ENCODE measurements at places on chromosomes 6 and 20. TPM values are rescaled to one million over a fixed set of nuclear protein-coding genes. Genes with fewer than 3 reads are reported as not detected.

The UBD gene
- not detected for total RNA-seq

The RPRD1B gene
- 13.8 TPM for total RNA-seq

The PGC gene
- not detected for total RNA-seq

The KCNK17 gene
- not detected for total RNA-seq

The CCN5 gene
- total RNA-seq = 0.25 TPM

The MLN gene
- not detected for total RNA-seq

The ATP9A gene
- total RNA-seq = 47.7 TPM

The TNF gene
- 5.7 TPM for total RNA-seq

The ENPP5 gene
- 3.8 TPM for total RNA-seq

The ROS1 gene
- 1.1 TPM for total RNA-seq

The TSHZ2 gene
- total RNA-seq = 5.6 TPM

The CCN6 gene
- total RNA-seq = not detected

The MAP7 gene
- 2.8 TPM for total RNA-seq

The OPRM1 gene
- not detected for total RNA-seq

The GSTA3 gene
- not detected for total RNA-seq

Data from mesangial cell (primary cell).